Fibroblast of mammary gland (primary cell): ENCODE measurements at places on chromosomes 2 and 18.

GRCh38 chr2:133581010-133581760, 12.9 kb upstream of the NCKAP5 start:
- no peak for DNase-seq

GRCh38 chr2:144357623-144358373, 162.1 kb downstream of the ZEB2 start:
- peak; percentile 99 for DNase-seq

DNA sequence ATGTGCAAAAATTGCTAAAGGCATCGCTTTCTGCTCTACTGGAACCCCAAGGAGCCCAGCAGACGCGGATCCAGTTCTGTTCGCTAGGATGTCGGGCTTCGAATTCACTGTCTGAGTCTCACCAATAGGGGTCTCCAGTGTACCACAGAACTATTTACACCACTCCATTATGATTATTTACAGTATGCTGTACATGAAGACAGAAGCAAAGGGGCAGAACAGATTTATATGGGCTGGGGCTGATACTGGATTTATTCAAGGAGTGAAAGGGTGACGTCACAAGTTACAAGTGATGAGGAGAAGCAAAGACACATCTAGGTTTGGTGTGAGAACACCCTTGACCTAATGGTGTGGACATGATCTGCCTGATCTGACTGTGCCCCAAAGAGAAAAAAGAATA, 185.3 kb upstream of the ATP5MC3 start:
- peak; percentile 53 for DNase-seq

GRCh38 chr2:65402780-65403528, 29.4 kb downstream of the SPRED2 start:
- DNase-seq, result peak; percentile 80

DNA sequence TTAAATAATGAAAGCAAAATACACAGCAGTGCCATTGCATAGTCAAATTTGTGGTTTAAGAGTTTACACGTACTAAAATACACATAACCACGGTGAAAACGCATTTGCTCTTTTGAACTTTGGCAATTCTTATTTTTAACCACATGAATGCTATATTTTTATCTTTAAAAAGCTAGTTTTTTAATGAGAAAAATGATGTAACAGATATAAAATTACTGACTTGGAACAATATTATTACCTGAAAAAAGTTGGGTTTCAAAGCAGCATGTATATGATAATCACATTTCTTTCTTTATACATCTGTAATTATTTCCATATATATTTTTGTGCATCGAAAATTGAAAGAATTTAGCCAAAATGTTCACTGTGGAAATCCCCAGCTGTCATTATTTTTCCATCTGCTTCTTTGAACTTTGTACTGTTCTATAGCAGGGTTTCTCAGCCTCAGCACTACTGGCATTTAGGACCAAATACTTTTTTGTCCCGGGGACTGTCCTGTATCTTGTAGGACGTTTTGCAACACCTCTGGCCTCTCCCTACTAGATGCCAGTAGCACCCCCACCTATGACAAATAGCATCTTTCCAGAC, 75.9 kb upstream of the CAB39 start:
- DNase-seq, result no peak

GRCh38 chr2:72057308-72057707, 90.4 kb downstream of the CYP26B1 start:
- DNase-seq, result no peak

DNA sequence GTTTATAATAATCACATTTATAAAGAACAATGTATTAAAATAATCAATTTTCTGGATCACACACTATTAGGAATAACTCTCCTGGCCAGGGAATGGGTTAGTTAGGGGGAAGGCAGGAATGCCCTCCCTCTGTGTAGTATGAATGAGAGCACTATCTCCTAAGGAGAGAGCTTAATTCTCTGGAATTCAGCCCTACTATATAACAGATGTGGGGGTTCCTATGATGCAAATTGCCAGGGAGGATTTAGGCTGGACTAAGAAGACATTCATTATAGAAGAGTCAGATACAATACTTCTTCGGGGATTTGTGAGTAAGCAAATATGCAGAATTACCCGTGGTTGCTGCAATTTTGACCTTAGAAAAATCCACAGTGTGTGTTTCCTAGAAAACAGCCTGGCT, 250.1 kb upstream of the VRK2 start:
- DNase-seq, result peak; percentile 21

GRCh38 chr2:70161069-70161534, 29.7 kb downstream of the C2orf42 start:
- no peak for DNase-seq

- DNase-seq, result no peak
Observed at GRCh38 chr2:189528617-189529016, 52.0 kb downstream of the SLC40A1 start.

GRCh38 chr2:2495606-2496005, 164.5 kb upstream of the MYT1L start:
- DNase-seq, result no peak

- no peak for DNase-seq
Observed at GRCh38 chr2:118498943-118499342, 348.5 kb downstream of the EN1 start.

- DNase-seq, result no peak
Observed at GRCh38 chr2:98685930-98686887, 44.7 kb downstream of the MGAT4A start.

GRCh38 chr2:97718942-97719341, 5.6 kb downstream of the ZAP70 start:
- no peak for DNase-seq

DNA sequence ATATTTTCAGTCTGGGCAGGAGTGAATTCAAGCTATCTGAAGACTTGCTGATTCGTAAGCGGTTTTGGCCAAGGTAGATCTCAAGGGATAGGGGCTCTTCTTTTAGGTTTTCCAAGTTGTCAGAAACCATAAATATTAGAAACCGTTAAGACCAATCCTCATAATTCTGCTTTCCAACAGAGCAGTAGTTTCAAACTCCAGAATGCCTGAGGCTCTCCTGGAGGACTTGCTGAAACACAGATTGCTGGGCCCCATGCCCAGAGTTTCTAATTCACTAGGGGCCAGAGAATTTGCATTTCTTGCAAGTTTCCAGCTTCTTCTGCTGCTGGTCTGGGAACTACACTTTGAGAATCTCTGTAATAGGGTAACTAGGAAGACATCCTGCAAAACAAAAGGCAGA, 1855.7 kb upstream of the CELF4 start:
- peak; percentile 8 for DNase-seq

DNA sequence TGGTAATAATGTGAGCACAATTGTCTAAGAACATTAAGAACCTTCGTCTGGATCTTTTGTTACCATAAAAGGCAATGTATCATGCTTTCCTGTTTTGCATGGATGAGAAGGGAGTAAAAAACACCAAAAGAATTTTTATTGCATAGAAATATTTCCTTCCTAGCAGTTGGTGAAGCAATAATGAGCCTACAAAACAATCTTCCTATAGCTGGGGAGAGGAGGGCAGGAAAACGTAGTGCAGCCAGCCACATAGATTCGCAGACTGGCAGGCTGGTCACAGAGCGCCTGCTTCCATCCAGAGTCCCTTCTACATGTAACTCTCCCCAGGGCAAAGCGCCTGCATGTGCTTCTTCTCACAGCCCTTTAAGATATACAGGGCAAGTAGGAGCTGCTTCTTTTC, 190.4 kb downstream of the BABAM2 start:
- DNase-seq, result peak; percentile 65

DNA sequence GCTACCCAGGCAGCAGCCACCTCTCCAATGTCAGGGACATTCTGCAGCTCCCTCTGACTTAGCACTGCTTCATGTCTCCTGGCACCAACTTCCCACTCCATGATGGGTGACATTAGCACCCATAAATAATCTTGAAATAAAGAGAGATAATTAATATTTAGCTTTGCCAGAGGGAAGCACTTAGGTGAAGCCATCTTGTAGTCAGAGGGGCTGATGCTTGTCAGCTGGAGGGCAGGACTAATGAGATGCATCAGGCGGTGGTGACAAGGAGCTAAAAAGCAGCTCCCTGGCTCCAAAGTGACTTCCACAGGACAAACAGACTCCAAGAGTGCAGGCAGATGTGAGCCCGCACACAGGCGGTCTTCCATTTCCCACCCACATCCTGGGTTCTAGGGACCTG, 153.0 kb upstream of the ID2 start:
- no peak for DNase-seq

DNA sequence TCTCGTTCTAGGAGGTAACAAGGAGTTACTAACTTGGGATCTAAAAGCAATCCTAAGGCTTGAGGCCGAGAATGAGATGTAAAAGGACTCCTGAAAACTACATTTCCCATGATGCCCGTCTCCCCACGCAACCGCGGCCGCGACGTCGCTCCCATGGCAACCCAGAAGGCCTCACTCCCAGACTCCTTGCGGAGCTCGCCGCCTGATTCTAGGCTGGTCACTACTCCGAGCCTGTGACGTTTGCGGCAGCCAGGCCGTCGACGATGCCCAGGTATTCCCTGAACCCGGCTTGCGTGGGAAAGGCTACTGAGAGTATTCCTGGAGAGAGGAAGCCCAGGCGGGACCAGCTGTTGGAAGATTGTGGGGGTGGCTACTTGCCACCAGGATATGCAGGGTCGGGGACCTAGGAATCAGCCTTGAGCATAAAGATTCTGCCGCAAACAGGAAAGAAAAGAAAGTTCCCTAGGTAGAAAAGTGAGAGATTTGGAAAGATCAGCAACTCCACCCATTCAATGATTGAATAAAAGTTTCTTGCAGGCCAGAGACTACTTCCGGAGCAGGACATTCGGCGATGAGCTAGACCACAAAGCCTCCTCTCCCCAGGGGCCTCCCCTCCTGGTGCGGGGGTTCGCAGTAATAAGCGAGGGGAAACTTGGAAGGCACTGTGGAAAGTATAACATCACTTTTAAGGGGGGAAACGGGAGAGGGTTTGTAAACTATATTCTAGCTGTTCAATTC, at the start of gene DYNC2LI1:
Gene DYNC2LI1 (plus strand): TSS at position 164 of the 738 bp plus-strand sequence. CDS start 100 bp downstream, at position 264.
- DNase-seq, result peak; percentile 89

- DNase-seq, result peak; percentile 1
Observed at GRCh38 chr2:72378753-72379348, 231.2 kb upstream of the CYP26B1 start.

DNA sequence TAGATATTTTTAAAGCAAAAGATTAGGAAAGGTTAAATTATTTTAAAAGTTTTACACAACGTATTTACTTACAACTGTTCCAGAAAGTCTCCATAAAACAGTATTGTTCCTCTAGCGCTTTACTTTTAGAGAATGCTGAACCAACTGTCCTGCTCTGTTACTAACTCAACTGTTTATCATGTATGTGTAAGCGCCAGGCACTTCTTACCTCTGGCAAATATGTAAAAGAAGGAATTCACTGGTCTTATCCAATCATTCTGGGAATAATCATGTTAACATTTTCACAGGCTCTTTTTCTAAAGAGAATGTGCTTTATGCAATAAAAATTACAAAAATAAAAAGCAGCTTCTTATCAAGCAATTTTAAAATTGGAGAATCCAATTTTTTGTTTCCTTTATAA, 68.0 kb downstream of the COBLL1 start:
- DNase-seq, result no peak

DNA sequence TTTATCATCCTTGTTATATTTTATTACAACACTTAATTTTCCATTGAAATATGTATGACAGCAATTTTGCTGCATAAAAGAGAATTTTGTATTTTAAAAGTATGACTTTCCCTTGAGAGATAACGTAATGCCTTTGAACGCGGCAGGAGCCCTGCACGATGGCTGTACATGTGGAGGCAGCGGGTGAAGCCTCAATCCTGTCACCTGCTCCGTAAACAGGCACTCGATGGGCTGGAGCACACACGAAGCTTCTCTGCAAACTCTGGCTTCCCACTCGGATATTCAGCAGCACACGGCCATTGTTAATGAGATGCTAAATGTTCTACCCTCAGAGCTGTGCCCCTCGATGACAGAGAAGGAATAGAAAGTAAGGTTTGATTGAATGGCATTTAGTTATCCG, 184.4 kb downstream of the RTP5 start:
- DNase-seq, result no peak

DNA sequence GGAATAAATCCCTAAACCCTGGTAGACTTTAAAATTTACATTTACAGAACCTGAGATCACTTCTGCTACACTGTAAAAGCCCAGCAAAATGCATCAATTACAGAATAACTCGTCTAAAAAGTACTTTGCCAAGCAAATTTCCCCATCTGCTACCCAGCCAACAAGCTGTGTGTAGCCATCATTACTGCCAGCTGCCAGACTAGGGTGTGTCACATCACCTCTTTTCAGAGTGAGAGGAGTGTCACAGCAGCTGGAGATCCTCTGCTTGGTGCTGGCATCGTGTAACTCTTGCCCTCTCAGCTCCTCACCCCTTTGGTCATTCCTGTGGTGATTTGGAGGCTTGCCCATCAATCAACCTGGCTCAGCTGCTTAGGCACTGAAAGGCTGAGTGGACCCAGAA, 340.4 kb upstream of the MMADHC start:
- DNase-seq, result no peak

GRCh38 chr2:59353306-59353921, 1112.3 kb upstream of the FANCL start:
- no peak for DNase-seq

DNA sequence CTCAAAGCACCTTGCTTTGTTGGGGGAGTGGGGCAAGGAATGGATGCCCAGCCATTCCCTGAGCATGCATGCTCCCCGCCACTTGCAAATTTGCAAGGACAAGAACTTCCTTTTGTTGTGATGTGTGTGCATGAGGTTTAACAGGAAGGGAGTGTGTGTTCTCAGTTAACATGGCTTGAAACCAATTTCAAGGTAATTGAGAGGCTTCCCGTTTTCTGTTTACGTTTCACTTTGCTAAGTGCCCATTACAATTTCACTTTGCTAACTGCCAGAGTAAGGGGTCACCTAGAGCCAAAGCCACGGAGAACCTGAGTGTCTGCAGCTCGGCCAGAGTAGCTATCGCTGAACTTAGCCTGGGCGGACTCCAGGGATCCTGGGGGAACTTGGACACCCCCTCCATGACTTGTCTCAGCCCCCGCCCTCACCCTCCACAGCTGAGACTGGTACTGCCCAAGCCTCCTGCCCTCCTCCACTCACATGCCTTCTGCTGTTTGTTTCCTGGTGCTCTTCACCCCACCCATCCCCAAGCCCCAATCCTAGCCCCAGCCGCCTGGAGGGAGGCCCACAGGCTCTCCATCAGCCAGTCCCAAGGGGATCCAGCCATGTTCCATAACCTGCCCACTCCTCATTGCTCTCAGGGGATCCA, 53.6 kb upstream of the LAPTM4A start:
- no peak for DNase-seq

DNA sequence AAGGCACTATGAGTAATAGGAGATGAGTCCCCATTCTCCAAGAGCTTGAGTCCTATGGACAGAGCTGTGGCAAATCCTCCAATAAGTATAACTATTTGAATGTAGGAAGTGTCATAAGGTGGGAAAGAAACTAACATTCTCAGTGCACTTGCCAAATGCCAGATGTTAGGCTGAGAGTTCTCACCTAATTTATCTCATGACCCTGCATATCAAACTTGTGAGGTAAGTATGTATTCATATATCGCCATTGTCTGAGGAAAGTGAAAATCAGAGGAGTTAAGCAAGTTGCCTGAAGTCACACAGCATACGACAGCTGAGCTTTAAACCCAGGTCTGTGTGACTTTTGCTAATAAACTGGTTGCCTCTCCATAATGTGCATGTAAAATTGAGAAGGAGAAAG, 169.5 kb downstream of the TTC32 start:
- peak; percentile 16 for DNase-seq
